ENCODE measurements at places on chromosomes 13 and 19.

GRCh38 chr13:93819331-93819890 lies 592.8 kb downstream of the GPC6 start:
- no peak for DNase-seq

- DNase-seq, result peak; percentile 44
Observed at GRCh38 chr19:46210669-46211068, 18.9 kb upstream of the IGFL1 start.

- DNase-seq, result peak; percentile 59
Observed at GRCh38 chr19:12994701-12995595, at the start of gene NFIX. TSS of gene NFIX (plus strand) at chr19:12995475. CDS start at chr19:12995838, 363 bp downstream.

DNA sequence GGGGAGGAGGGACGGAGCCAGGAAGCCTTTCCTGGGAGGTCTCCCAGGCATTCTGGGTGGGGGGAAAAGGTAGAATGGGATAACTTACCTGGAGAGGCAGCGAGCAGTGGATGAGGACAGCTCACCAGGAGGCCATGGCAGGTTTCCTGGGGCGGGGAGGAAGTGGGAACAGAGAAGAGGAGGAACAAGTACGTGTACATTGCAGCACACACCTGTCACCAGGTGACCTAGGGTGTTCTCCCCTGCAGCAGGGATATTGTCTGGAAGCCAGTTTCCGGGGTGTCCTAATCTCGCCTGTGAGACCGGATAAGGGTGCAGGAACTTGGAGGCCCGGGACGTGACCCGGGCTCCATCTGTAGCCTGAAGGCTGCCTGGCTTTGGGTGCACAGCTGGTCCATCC lies at the start of gene FUT3:
FUT3 (minus strand) TSS at position 148 of the 400 bp plus-strand sequence.
- no peak for DNase-seq
